ENCODE measurements at places on chromosomes 11 and 22.

DNA sequence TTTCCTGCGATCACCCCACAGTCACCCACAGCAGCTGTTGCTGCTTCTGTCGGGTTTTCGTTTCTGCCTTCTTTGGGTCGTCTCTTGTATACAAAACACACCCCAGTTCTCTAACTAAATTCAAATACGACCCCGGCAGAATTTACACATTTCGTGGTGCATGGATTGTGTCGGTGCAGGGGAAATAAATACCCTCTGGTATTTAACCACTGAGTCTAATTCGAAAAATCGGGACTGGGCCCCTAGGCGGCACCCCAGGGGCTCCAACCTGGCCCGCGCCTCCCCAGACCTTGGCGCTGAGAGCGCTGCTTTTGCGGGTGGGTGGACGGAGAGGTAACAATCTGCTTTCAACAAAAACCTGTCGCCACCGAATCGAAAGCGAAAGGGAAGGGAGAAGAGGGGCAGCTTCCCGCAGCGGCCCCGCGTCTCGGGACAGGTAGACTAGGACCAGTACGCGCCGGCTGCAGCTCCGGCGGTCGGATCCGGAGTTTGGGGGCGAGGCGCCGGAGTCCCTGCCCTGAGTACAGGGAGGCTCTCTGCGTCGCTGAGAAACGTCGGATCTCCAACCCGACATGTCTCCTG, 4.4 kb downstream of the ALX4 start:
- DNase-seq: no peak

- DNase-seq: no peak
Measured at GRCh38 chr22:39252461-39253434, 8.0 kb upstream of the PDGFB start.

- DNase-seq: no peak
Measured at GRCh38 chr11:71304045-71304444, 51.7 kb upstream of the SHANK2 start.

DNA sequence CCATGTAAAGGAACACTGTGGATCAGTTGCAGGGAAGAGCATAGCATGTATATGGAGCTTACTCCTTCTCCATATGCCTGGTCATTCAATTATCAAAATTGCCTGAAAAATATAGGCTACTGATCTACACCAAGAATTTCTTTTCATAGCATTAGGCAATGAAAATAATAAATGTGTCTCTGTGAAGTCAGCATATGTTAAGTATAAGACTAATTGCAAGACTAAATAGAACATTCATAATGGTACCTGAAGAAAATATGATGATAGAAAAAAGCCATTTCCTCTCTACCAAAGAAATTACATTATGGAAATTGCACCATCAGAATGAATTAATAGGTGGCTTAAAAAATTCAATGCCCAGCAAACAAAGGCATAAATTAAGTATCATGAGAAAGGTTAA, 584.7 kb downstream of the NELL1 start:
- no peak for DNase-seq

GRCh38 chr11:27242591-27242990, 120.4 kb downstream of the CCDC34 start:
- no peak for DNase-seq

GRCh38 chr11:10655227-10655626, 38.3 kb downstream of the IRAG1 start:
- no peak for DNase-seq

GRCh38 chr11:69429716-69430491, 51.6 kb upstream of the LINC01488 start:
- DNase-seq: no peak
